ENCODE measurements at places on chromosomes 2 and 18.

DNA sequence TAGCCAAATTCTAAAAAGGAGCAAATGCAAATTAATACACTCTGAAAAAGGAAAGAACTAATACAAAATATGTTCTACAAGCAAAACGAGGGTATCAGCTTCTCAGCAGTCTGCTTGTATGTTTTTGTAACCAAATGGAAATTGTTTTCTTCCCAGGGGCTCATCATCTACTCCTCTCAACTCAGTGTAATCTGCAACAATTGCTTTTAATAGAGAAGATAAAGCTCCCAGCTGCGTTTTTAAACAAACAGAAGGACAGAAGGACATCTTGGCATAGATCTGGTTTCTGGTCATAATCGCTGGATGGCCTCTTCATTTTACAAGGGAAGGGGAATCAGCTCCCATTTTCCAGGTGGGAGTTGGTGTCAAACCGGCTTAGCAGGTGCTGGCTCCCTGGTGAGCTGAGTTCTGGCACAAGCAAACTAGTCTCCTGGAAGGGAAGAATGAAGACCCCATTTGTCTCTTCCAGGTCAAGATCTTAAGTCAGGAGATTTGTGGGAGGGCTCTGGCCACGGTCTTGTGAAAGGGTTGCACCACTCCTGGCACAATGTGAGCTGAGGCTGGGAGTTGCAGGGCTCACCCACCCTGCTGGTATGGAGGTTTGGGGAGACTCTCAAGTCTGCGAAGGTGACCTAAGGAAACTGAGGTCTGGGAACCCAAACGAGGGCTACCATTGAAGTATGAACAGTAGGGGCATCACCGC lies 41.6 kb downstream of the NPPC start:
- no peak for DNase-seq

- no peak for DNase-seq
These were observed 46.4 kb downstream of the PCBP1 start for GRCh38 chr2:70133491-70134322.

DNA sequence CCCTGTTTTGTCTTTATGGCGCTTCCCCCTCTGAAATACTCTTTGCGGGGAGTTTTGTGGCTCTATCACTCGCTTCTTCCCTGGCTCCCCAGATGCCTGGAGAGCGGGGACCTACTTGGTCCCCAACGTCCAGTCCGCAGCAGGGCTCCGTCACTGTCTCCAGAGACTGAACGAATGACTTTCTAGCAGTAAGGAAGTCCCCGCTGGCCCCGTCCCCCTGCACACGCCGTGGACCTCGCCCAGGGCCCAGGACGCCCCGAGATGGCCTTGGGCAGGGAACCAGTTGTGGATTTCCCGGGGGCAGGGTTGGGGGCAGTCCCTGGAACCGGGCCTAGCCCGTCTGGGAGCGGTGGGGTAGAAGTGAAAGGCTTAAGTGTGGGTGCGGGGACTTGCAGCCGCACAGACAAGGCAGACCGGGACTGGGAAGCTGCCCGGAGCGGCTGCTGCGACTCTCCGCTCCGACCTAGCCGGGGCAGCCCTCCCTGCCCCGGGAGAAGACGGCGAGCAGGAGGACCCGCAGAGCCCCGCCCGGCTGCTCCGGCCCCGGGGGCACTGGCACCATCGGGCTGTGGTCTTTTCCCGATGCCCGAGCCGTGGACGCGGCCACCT lies 821 bp upstream of the EPHA4 start:
- no peak for DNase-seq

- no peak for DNase-seq
These were observed 246.3 kb downstream of the SUCLG1 start for GRCh38 chr2:84212611-84213314.

- no peak for DNase-seq
These were observed 5.8 kb upstream of the ABCB11 start for GRCh38 chr2:169036736-169037440.

DNA sequence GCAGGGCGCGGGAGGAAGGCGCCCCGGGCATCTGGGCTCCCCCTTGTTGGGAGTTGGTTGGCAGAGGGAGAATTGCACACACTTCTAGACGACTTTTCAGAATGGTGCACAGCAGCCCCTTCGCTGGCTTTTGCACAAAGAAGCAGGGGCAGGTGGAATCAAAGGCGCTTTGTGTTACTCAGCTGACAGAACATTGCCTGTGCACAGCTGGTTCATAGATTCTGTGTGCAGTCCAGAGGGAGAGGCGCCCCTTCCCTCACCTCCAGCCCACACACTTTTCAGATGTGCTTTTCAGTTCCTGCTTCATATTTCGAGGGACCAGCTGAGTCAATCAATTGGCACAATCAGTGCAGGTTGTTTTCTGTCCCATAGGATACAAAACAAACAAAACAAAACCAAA lies 348.4 kb upstream of the RAB12 start:
- DNase-seq, result no peak

- no peak for DNase-seq
These were observed 49.9 kb downstream of the LYPD1 start for GRCh38 chr2:132620115-132620514.

- DNase-seq, result no peak
These were observed 13.4 kb downstream of the CNOT9 start for GRCh38 chr2:218582076-218582475.

DNA sequence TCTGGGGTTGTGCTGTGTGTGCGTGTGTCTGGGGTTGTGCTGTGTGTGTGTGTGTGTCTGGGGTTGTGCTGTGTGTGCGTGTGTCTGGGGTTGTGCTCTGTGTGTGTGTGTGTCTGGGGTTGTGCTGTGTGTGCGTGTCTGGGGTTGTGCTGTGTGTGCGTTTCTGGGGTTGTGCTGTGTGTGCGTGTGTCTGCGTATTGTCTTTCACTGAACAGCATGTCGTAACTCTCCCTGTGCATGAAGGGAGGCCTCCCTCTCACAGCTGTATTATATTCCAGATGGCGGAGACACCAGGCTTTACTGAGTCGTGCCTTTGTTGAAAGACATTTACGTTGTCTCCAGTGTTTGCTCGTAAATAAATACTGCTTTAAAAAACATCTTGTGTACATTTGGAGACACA lies 5.9 kb downstream of the ACKR3 start:
- DNase-seq, result no peak

DNA sequence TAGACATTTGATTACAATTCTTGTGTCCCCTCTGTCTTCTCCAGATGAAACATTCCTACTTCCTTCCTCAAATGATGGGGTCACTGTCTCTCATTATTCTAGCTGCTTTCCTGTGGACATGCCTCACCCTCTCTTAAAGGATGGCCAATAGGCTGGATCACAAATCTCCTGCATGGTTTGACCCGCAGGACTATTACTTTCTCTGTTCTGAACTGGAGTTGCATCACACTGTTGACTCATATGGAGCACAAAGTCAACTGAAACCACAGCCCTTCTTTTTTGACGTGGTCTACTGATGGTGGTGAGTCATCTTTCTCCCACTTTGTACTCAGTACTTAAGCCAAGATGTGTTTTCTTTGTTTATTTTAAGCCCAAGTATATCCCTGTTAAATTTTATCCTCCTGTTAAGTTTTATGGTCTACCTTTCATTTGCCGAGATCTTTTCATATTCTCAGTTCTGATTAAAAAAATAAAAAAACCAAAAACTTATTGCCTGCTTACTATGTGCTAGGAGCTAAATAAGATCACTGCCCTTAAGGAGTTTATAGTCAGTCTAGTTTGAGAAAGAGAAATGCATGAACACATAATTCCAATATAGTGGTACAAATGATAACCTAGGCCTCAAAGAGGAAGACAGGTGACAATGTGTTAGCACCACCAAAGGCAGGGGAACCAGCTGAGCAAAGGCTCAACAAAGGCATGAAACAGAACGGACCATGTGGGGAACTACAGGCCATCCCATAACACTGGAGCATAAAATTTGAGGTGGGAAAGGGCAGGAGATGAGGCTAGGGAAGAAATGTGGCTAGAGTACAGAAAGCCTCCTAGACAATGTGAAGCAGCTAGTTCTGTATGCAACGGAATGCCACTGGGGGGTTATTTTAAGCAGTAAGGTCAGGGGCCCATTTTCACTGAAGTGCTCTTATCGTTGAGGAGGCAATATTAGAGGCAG lies 67.6 kb upstream of the ZFP36L2 start:
- DNase-seq, result no peak

DNA sequence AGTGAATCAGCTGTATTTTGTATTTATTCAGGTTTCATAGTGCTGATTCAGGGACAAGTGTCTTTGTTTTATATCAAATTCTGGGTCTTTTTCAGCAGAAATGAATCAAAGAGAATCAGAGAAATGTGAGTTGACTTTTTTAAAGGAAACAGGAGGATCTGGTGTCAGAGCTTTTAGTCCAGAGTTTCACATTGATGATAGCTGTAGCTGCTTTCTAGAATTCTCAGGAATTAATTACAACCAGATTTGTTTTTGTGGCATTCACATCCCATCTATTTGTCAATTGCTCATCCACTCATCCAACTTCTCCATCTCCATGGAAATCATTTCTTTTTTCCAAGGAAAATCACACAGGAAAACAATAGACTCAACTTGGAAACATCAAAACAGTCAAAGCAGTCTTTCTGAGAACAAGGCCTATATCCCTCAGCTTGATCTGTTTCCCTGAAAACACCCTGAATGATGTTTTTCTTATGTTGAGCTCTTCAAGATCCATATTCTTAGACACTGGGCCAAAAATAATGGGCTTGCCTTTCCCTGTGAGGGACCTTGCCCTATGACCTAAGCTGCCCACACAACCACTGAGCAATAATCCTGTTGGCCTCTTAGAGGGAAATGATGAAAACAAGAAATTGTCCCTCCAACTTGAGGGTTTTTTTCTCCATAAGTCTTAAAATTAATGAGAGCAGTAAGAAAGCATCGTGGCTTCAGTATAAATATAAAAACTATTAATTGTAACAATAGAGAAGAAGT lies 249.5 kb upstream of the FN1 start:
- DNase-seq, result no peak

GRCh38 chr2:136510244-136510643 lies 255.1 kb upstream of the THSD7B start:
- DNase-seq, result peak; percentile 92

DNA sequence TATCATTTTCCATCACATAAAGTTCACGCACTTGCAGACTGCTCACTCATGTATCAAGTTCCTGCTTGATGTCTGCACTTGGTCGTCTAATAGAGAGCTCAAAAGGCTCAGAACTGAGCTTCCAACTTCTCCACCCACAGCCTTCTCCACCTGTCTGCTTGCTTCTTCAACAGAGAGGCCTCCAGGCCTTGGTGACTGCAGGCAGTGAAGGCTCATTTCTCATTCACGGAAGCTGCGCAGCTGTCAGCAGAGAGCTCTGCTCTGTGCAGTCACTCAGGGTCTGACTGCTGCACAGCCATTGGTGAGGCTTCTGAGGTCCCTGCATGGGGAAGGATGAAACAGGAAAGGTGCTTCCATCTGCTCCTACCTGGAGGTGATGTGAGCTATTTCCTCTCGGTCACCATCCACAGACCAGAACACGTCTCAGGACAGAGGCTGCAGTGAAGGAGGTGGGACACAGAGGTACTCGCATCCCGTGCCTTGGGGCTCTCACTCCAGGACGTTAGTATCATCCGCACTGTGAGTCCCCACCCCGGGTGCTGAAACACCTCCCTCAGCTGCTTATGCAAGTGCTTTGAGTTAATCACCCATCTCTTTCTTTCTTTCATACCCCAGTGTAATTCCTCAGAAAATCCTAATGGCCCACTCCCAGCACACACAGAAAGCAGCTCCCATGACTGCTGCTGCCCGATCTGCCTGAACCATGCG lies 126.2 kb downstream of the TMEM18 start:
- DNase-seq, result no peak

DNA sequence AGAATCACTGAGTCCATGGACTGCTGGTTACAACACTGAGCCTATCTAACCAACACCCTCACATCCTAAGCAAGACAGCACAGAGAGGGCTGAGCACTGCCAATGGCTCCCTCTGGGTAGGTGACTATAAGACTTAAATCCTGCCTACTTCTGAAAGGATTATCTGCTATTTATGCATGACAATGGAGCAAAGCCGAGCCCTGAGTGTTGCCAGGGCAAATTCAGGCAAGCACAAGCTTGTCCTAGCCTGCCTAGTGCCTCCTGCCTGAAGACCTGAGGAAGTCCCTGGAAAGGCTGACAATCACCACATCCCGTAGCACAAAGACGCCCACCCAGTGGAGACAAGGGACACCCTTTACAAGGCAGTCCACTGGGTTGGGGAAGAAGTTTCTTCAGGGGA lies 129.7 kb downstream of the OSR1 start:
- DNase-seq, result peak; percentile 74

- no peak for DNase-seq
These were observed 65.8 kb downstream of the DCDC2C start for GRCh38 chr2:3768960-3769765.

GRCh38 chr18:64699081-64699480 lies 550.2 kb upstream of the LINC00305 start:
- no peak for DNase-seq

GRCh38 chr18:27599202-27599829 lies 414.2 kb upstream of the CHST9 start:
- no peak for DNase-seq

DNA sequence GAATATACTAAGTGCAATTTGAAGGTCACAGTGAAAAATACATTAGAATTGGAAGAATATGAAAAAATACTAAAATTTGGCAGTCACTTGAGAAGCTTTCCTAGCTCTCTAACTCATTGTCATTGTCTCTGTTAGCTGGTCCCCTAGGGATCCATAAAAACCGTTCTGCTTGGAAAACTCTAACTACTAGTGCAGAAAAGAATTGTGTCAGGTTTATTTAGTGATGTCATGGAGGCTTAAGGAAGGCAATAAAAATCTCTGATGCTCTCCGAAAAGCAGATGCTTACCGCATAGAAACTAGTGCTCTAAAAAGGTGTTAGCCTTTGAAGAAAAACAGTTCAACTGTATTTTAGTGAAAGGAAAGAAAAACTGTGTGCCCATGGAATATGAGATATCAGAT lies 150.1 kb upstream of the DLGAP1 start:
- no peak for DNase-seq

DNA sequence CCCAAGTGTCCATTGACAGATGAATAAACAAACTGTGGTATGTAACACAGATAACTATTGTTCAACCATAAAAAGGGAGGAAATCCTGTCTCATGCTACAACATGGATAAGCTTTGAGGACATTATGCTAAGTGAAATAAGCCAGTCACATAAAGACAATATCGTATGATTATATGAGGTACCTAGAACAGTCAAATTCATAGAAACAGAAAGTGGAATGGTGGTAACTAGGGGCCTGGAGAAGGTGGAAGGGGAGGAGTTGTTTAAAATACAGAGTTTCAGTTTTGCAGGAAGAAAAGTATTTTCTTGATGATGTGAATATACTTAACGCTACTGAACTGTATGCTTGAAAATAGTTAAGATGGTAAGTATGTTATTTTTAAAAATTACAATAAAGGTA lies 304.6 kb upstream of the CXCR4 start:
- DNase-seq, result no peak

DNA sequence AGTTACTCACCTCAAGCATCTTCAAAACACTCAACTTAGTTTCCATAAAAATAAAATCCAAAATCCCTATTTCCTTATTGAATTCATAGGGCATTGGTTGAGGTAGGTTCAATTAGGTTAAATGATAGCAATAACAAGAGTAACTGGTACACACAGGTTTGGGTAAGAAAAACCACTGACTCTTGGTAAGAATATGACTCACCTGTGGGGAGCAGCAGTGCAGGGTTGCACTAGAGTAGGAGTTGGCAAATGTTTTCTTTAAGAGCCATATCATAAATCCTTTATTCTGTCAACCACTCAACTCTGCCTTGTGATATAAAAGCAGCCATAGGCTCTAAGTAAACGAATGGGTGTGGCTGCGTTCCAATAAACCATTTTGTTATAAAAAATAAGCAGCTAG lies 71.4 kb upstream of the CDH20 start:
- no peak for DNase-seq

GRCh38 chr2:60556576-60557485 lies 3.4 kb upstream of the BCL11A start:
- DNase-seq, result no peak

- DNase-seq, result no peak
These were observed 28.2 kb upstream of the GIGYF2 start for GRCh38 chr2:232668805-232669444.
